Hypothalamus (tissue), 51 donors: ENCODE measurements at places on chromosomes 5 and 9.

DNA sequence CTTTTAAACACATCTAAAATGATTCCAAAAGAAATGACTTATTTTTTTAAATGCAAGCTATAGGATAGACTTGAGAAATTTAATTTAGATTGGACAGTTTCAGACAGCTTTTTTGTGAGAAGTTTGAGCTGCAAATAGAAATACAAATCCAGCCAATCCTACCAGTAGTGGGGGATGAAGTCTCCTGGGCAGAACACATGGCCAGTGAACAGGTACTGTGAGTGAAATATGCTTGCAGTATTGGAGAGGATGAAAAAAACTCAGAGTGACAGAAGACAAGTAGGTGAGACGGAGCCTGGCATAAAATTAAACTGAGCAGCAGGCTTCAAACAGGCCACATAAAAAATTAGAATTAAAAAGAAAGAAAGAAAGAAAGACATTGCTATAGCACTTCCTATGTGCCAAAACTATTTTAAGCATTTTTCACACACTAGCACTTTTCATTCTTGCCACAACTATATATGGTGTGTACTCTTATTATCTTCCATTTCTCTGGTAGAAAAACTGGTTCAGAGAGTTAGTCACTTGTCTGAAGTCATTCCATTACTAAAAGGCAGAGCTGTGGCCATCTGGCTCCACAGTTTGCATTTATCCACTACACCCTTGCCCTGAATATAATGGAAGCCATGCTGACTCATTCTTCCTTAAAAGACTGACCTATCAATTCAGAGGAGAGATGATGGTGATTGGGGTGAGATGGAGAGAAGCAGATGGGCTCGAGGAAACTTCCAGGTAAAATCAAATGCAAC is 310.2 kb upstream of the CTNND2 start:
- DNase-seq, result no peak

- peak; percentile 24 for DNase-seq
These were observed 257.6 kb downstream of the SEMA5A start for GRCh38 chr5:9288234-9288633.

DNA sequence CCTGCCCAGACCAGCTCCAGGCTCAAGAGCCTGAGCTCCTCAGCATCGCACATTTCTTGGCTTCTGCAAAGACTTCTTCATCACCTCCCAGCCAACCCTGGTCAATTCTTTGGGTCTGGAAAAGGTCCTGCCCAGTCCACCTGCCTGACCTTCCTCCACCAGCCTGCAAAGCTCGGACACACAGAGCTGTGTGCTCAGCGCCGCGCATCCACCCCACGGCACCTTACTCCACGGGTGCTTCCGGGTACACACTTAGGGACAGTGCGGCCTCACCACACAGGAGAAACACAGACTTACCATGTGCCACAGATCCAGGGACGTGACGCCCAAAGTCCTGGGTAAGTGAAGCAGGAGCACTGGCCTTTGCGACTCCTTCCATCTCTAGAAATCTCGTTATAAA is 97.3 kb downstream of the KCNT1 start:
- no peak for DNase-seq

- no peak for DNase-seq
These were observed 132.0 kb upstream of the GRIA1 start for GRCh38 chr5:153358315-153358976.

GRCh38 chr5:58622936-58623871 is 40.3 kb downstream of the RAB3C start:
- no peak for DNase-seq

DNA sequence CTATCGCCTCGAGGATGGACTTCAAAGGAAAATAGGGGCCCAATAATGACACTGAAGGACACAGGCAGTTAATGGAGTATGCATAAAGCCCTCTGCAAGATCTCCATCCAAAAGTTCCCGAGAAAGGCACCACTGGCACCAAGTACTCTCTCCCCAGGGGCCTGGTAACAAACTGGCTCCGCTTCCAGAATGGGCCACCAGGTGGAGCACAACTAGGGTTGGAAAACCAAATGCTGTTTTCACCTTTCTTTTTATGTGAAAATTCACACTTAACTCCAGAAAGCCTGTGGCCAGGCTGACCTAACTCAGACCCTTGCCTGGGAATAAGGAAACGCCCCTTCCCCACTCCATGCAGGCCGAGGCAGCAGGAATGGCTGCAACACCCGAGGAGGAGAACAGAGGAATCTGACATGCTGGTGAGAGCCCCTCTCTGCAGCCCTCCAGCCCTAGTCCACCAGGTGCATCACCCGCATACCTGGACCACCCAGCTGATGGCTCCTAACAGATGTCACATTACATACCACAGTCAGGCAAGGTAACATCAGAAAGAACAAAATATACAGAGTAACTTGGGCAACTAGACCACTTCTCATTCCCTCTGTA is 42.8 kb downstream of the CAMSAP1 start:
- peak; percentile 28 for DNase-seq

- DNase-seq, result peak; percentile 48
These were observed 71.8 kb upstream of the MAMDC2 start for GRCh38 chr9:69971643-69972449.

DNA sequence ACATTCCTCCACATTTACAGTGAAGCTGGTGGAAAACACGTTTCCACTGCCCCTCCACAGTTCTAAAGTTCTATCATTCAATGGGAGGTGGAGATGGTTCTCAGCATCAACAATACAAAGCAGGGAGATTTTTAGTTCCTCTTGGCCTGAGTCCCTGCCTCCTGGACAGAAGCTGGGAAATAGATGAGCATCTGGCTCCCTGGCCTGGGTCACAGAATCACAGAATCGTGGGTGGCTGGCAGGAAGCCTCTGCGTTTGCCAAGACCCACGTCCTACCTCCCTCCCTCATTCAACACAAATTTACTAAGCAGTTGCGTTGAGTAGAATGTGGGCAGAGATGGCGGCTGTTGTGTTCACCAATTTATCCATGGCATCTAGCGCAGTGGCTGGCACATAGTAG is 5.2 kb upstream of the PPARGC1B start:
- DNase-seq, result no peak

- DNase-seq, result no peak
These were observed 39.0 kb downstream of the GPR21 start for GRCh38 chr9:123072407-123072995.
